ENCODE measurements at places on chromosomes 11 and 22.

- DNase-seq, result no peak
Measured at GRCh38 chr22:17476838-17477237, 86.5 kb upstream of the SLC25A18 start.

GRCh38 chr22:19959587-19960490 is 18.2 kb upstream of the TXNRD2 start:
- DNase-seq, result no peak

- DNase-seq, result no peak
Measured at GRCh38 chr22:36929621-36930020, 16.2 kb downstream of the CSF2RB start.

- no peak for DNase-seq
Measured at GRCh38 chr11:95544095-95544856, 245.3 kb downstream of the FAM76B start.

DNA sequence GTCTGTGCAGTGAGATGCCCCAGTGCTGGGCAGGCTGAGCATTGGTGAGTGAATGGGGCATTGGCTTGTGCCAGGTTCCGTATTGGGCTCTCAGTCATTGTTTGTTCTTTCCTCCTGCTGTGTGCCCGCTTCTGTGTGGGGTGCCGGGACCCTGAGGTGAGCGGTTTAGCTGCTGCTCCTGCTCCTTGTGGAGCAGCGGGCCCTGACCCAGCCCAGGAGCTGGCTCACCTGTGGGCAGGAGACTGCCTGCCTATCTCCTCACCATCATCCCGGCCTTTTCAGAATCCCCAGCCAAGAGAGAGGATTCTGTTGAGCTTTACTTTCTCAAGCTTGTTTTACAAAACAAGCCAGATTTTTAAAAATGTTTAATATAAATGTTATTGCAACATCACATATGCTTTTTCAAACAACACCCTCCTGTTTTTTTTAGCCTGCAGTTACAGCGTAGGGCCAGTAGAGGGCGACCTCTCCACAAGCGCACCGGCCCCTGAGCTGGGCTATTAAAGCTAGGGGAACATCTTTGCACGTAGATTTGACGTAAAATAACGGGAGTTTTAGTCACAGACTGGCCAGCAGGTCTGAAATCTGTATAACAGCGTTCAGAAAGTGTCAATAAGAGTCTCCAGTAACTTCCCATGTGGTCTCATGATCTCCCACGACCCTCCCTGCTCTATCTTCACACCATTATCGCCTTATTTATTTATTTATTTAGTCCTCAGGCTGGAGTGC is 25.1 kb upstream of the RELT start:
- peak; percentile 25 for DNase-seq

- DNase-seq, result no peak
Measured at GRCh38 chr22:40928657-40929056, 22.5 kb upstream of the RBX1 start.

GRCh38 chr11:128328955-128329551 is 258.3 kb downstream of the ETS1 start:
- DNase-seq, result peak; percentile 25

DNA sequence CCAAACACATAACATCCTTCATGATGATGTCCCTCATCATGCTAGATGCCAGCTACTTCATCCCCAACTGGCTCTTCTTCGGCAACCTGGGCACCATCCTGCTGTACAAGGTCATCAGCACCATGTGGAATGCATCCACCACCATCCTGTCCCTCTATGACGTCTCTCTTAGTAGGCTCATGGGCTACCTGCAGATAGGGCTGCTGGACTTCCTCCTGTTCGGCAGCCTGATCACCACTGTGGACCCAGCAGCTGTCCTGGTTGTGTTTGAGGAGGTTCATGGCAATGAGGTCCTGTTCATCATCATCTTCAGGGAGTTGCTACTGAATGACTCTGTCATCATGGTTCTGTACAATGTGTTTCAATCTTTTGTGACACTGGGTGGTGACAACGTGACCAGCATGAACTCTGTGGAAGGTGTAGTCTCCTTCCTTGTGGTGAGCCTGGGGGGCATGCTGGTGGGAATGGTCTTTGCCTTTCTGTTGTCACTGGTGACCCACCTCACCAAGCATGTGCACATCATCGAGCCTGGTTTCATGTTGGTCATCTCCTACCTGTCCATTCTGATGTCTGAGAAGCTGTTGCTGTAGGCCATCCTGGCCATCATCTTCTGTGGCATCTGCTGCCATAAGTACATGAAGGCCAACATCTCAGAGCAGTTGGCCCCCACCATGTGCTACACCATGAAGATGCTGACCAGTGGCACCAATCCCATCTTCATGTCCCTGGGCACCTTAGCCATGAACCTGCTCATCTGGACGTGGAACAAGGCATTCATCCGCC is 120.7 kb upstream of the SERPIND1 start:
- DNase-seq, result no peak

- no peak for DNase-seq
Measured at GRCh38 chr22:19844377-19845053, 10.2 kb downstream of the GNB1L start.

DNA sequence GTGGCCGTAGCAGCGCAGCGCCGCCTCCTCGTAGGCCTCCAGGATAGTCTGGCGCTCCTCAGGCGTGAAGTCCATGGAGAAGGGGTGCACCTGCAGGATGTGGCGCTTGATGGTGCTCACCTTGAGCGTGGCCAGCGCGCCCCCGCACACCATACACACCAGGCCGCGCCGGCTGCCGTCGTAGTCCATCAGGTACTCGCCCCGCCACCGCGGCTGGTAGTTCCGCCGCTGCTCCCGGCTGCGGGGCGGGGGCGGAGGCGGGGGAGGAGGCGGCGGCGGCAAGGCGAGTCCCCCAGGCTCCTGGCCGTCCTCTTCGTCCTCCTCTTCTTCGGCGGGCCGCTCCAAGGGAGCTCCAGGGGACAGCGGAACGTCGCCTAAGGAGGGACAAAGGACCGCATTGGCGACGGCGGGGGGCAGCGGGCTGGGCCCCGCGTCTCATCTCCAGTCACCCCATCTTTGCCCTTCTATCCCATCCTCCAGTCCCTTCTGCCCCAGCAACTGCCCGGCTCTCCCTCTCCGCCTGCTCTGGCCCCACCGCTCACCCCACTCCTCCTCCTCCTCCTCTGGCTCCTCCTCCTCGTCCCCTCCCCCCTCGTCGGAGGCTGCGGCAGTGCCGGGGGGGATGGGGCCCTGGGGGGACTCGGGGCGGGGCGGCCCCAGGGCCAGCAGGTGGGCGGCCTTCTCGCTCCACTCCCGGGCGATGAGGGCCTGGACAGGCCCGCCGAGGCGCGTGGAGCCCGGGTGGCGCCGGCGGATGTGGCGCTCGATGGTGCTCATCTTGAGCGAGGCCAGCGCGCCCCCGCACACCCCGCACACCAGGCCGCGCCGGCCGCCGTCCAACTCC is 4.9 kb downstream of the ZFTA start:
- no peak for DNase-seq

DNA sequence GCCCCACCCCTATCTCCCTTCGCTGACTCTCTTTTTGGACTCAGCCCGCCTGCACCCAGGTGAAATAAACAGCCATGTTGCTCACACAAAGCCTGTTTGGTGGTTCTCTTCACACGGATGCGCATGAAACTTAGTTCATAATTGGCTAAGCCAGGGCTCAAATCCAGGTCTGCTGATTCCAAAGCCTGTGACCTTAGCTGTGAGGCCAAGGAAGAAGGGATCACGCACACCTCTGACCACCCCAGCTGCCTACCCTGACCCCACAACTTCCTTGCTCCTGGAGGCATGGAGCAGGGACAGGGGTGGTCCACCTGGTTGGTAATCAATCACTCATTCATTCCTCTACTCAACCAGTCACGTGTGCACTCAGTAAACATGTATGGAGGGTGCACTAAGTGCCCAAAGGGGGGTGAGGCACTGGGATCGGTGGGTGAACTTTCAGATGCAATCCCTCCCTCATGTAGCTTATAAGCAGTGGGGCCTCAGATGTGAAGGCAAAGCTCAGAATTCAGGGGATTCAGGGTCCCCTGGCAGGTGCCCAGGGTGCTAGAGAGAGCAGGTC is 10.3 kb downstream of the FXYD2 start:
- no peak for DNase-seq

DNA sequence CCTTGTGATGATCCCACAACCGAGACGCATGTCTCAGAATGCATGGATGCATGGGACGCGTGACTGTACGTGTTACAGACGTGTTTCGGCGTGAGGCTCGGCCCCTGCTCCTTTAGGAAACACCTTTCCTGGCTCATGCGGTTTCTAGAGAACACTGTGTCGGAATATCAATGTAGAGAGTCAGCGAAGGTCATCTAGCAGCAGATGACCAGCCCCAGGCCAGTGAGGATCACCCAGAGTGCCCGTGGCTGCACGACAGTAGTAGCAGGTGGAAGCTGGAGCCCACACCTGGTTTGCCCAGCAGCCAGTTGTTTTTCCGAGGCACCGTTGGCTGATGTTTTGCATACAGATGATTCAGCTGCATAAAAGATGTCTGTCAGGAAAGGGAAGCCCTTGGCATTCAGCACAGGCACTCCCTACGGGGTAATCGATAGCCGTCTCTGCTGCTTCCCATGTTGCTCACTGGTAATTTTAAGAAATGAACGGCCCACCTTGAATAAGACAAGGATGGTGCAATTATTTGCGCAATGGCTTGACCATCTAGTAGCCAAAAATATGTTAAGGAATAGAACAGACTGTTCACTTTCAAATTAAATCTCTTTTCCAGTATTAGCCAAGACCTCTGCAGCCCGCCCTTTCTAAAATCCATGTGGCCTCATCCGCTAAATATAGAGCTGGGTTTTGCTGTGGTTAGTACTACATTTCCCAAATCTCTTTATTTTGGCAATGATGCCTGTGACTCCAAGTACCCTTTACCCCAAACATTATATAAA is 1.1 kb upstream of the CLTCL1 start:
- no peak for DNase-seq

GRCh38 chr11:11215944-11216343 is 137.1 kb downstream of the CSNK2A3 start:
- no peak for DNase-seq

GRCh38 chr22:49951986-49952896 is 8.3 kb upstream of the PIM3 start:
- no peak for DNase-seq

- DNase-seq, result no peak
Measured at GRCh38 chr11:69284081-69284511, 9.9 kb upstream of the MYEOV start.

- DNase-seq, result peak; percentile 18
Measured at GRCh38 chr11:10858439-10859325, 829 bp upstream of the ZBED5 start.

- DNase-seq, result no peak
Measured at GRCh38 chr11:67441098-67441563, 2.1 kb downstream of the CORO1B start.

GRCh38 chr11:61626580-61627380 is 45.9 kb upstream of the SYT7 start:
- no peak for DNase-seq

GRCh38 chr11:45662665-45663485 is 2.5 kb downstream of the CHST1 start:
- DNase-seq, result no peak

DNA sequence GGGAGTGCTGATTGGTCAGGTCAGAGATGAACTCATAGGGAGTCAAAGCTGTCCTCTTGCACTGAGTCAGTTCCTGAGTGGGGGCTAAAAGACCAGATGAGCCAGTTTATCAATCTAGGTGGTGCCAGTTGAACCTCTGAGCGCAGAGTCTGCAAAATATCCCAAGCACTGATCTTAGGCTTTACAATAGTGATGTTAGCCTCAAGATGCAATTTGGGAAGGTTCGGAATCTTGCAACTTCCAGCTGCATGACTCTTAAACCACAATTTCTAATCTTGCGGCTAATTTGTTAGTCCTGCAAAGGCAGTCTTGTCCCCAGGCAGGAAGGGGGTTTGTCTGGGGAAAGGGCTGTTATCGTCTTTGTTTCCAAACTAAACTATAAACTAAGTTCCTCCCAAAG is 92.3 kb upstream of the PARVA start:
- DNase-seq, result no peak

DNA sequence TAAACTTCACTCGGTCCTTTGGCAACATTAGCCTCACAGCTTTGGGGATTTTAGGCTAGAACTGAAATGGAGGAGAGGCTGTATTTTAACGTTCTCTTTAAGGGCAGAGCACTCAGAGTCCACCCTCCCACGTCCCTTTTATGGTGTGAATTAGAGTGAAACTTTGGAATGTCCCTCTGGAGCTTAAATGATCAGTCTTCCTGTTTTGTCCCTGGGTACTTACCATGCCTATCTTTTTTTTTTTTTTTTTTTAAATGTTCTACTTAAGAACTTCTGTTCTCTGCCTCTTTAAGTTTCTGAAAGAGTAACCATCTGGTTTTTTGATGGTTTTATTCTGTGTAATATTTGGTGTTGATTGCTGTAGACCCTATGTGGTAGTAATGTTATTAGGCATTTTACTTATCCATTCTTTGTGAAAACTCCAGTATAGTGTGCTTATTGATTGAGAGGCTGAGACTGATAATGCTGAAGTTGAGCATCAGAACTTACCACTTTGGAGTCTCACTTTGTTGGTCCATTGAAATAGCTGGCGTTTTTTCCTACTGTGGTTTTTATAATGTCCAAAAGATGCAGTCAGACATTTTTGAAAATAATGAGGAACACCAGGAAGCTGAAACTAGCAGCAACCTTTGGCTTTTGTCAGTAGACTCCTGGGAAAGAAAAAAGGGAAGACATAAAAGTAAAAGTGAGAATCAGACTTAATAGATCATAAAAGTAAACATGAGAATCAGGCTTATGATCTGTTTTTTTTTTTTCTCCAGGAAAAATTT is 11.6 kb downstream of the UVRAG start:
- no peak for DNase-seq

DNA sequence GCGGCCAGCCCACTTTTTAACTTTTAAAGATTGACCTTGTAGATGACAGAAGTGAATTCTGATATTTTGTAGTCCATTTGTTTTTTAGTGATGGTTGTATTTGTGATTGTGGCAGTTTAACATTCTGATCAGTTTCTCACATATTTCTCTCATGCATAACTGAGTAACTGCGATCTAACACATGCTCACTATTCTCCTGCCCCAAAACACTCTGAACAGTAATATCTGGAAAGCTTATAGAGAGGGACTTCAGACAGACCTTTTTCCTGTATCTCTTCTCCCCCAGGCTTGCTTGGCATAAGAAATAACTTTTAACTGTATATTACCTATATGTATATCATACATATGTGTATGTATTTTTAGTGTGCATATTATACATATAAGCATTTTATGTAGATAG is 37.3 kb upstream of the MYO18B start:
- no peak for DNase-seq

Measured in T-helper 22 cell (primary cell).